ENCODE measurements at places on chromosomes 12 and 14.

DNA sequence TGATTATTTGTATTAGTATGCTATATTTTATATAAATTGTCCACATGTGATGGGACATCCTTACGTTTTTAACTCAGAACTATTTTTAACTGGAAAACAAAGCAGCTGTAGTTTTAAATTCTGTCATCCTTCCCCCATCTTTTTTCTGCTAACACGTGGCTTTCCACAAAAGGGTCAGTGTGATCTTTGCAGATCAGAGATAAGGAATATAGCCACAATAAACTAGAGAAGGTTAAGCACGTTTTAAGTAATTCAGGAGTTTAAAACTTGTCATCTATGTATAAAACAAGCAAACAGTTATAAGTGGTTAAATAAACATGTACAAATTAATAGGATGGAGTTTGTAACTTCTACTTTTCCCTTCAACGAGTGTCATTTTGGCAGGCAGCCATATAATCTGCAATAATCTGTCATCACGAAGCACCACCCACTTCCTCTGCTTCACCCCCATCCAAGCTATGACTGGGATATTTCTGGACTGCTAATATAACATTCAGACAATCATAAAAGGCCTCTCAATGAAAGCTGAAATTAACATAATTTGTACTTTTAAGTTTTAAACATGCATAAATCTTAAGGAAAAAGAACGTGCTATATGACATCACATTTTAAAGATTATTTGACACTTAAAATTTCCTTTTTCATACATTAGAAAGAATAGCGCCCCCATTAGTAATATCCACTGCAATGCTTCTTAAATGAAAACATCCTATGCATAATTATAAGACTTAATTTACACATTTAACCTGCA is 15.3 kb downstream of the TAOK3 start:
- DNase-seq = peak; percentile 92

GRCh38 chr14:22532345-22533056 is 56.5 kb downstream of the DAD1 start:
- DNase-seq = no peak

- DNase-seq = no peak
Observed at GRCh38 chr14:92568621-92569479, 55.3 kb downstream of the RIN3 start.

DNA sequence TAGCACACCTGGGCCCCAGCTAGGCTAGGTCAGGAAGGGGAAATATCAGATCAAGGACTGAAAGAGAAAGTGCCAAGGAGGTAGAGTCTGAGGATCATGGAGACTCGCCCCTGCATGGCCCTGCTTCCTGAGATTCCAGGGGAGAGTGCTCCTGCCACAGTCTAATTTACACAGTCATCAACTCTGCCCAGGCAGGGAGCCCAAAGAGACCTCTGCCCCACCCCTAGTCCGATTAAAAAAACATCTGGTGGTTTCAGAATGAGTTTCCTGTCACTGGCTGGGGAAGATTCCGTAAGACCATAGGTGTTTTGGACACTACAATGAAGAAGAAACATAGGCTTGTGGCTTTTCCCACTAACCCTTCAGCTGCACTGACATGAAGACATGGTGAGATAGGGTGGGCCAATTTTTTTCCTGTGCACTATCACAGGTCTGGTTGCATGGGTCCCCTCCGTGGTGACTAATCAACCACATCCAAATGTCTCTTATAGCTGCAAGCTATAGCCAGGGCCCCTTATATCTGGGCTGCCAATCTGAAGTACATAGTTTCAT is 31.5 kb upstream of the GZMB start:
- no peak for DNase-seq

- DNase-seq = no peak
Observed at GRCh38 chr12:91978143-91978542, 167.5 kb downstream of the BTG1 start.

DNA sequence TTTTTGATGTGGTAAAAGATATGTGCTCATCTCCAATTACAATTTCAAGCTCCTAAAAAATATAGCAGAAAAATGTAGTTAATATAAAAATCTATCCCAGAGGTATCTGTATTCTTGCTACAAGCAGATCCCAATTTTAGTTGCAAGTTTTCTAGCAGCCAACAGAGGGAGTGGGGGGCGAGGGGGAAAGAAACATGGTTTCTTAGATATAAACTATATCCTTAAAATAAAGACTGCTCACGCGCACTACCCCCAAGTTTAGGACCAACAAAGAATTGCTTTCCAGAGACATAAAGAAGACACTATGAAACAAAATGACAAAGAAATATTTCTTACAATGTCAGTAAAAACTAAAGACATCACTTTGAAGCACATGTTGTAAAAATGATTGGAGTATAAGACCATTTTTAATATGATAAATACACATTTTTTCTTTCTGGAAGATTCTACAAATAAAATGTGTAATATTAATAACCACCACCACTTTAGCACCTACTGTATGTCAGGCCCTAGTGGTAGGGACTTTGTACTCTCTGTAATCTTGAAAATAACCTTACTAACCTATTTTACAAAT is 5.4 kb downstream of the MAGOHB start:
- DNase-seq = peak; percentile 50

DNA sequence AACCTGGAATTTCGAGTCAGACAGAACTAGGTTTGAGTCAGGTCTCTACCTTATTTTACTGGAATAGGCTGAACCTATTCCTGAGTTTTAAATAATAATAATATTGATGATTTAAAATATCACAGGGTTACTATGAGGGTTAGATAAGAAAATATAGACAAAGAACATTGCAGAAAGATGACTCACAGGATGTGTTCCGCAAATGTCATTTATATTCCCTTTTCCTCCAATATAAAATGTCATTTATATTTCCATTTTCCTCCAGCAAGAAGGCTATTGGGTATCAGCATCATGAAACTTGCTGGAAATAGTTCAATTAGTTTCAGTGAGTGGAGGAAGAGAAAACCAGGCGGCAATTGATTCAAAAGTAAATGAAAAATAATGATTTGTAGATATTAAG is 163.9 kb upstream of the RASSF8 start:
- DNase-seq = peak; percentile 75

DNA sequence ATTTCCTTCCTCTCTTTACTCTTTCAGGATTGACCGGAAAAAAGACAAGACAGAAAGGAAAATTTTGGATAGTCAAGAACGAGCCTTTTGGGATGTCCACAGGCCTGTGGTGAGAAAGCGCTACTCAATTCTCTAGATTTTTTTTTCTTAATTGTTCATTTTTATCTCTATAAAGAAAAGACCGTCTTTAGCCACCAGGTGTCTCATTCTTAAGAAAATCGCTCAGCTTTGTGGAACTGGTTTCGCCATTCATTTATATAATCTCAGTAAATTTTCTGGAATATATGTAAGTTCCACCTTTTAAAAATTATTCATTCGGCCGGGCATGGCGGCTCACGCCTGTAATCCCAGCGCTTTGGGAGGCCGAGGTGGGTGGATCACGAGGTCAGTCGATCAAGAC is 421.1 kb downstream of the DPF3 start:
- DNase-seq = no peak

DNA sequence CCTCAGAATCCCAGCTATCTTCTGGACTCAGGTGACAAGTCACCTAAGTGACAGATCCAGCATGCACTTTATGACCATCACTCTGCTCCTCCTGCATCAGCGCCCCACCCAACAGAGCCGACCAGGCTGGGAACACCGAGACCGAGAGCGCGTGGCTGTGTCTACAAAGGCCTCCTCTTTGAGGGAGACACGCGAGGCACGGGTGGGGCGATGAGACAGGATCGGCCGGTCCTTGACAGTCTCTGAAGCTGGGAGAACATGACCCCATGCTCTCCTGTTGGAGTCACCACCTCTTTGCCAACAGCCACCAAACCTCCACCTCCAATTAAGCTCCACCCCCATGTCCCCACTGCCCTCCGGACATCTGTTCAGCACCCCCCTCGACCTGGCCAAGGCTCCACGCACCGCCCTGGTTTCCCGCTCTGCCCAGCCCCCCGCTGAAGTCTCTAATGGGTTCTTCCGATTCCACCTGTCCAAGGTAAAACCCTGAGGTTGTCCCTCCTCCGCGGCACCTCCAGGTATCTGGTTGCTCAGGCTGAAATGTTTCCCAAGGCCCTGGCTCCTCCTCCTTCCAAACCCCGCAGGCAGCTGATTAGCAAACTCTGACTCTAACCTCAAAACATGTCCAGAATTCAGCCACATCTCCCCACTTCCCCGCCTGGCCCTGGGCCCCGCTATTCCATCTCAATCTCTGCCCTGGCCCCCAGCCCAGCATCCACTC is 31.5 kb downstream of the HSP90AA1 start:
- no peak for DNase-seq

GRCh38 chr14:61102549-61103466 is 121.8 kb downstream of the SLC38A6 start:
- no peak for DNase-seq

DNA sequence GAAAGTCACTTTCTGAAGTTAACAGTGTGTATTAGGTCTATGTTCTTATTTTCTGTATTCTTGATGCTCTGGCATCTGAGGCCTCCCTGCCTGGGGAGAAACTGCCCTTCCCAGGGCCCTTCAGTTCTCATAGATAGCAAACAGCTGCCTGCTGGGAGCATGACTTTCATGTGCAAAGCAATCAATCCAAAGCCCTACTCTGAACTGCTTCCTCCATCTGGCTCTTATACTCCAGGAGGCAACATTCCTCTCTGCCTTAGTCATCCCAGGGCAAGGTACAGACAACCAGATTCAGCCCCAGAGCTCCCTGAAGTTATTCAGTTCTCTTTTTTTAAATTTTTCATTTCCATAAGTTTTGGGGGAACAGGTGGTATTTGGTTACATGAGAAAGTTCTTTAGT is 41.7 kb upstream of the RIN3 start:
- DNase-seq = peak; percentile 91

GRCh38 chr12:110613071-110613770 is 708 bp upstream of the TCTN1 start:
- no peak for DNase-seq

- peak; percentile 29 for DNase-seq
Observed at GRCh38 chr12:117499759-117500485, 138.5 kb upstream of the NOS1 start.

- DNase-seq = no peak
Observed at GRCh38 chr12:128098730-128099129, 168.2 kb upstream of the TMEM132C start.

DNA sequence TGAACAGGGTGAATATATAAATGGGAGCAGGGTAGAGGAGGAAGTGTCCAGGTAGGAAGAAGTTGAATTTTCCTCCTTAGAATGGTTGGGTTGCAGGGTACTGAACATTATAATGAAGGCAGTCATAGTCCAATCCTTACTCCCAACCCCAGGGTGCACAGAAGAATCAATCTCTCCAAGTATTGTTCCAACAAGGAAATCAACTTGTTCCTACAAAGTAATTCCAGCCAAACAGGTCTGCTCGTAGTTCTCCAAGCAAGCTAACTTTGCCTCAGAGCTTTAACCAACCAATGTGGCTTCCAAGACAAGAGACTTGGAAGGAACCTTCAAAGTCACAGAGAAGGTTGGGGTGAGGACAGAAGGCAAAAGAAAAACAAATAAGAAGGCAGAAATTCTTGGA is 527.2 kb downstream of the MED13L start:
- no peak for DNase-seq

All from lung microvascular endothelial cell (primary cell).